NCI-H460 (cell line): ENCODE measurements at places on chromosomes 13 and 19. TPM values are rescaled to one million over a fixed set of nuclear protein-coding genes. Genes with fewer than 3 reads are reported as not detected.

DNA sequence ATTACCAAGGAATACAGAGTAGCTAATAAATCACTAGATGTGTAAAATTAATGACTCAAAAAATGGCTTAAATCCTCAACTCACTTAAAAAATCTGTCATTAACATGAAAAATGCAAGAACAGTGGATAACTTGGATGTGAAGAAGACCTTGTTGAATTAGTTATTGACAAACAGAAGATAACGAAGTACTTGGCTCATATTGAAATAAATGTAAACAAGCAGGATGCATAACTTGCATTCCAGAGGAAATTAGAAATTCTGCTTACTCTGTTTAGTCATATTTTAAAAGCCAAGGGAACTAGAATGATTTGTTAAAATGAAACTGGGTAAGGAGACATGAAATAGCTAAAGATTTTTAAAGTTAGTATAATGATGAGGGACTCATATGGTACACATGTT lies 1812.2 kb downstream of the PCDH9 start:
- DNase-seq: no peak

The ZNF829 gene
- 2.1 and 2.2 TPM in 2 replicates for total RNA-seq

DNA sequence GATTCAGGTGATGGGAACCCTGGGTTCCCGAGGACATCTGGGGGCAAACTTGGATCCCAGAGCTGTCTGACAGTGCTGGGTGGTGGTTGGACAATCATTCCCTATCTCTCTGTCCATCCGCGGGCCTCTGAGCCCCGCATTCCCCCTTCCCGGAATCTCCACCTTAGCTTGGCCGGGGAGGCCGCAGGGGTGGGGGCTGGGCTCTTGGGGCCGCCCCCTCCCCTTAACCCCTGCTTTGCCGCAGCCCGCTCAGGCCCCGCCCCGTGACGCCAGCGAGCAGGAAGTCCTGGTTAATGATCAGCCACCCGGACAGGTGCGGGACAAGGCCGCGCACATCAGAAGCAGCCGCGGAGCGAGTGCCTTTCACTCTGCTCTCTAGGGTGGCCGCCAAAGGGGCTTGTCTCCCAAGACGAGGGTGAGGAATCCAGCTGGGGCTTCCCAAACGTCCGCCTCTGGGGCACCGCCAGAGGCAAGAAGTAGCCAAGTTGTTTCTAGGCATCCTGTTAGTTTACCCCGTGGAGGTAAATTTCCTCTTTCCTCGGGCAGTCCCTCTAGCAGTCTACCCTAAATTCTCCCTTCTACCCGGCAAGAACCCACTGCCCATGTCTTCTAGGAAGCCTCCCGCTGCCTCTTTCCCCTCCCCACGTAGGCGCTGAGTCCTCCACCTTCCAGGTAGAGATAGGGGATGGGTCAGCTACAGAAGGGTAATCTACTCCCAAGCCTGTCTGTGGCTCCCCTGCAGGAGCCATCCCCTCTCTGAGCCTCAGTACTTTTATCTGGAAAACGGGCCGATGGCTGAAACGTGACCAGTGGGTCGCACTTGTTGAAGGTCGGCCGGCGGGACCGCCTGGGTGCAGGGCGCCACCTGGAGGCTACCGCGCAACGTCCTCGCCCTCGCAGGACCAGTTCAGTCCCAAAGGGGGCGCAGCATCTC lies 3.0 kb downstream of the IRF2BP1 start:
- peak; percentile 74 for DNase-seq

DNA sequence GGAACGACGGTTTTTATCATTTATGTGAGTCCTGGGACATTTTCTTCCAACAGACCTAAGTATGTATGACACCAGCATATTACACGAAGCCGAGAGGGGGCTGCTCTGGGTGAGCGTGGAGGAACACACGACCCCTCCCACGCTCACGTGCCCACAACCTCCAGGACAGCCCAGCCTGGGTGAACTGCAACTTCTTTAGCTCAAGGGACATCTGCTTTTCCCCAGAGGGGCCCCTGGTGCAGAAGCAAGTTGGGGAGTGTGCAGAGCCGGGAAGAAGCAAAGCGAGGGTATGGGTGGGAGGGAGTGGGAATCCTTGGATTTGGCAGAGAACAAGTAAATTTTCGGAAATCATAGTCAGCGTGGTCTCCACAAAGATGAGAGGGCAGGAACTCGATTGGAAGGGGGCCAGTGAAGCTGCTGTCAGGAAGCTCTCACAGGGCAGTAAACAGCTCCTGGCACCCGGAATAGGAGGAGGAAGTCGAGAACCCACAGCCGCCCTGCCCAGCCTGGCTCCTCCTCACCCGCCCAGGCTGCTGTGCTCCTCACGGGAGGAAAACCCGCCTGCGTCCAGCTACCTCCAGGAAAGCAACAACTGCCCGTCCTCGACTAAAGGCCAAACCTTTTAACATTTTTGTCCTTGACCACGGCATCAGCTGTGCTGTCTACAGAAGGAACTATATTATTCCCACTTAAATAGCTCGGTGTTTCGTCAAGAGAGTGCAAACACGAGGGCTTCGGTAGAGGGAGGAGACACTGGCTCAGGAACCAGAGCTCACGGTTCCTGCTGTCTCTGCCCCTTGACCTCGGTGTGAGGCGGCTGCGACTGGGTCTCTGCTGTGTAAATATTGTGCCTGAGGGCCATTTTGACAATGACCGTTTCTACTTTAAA lies 17.2 kb upstream of the CFAP97D2 start:
- DNase-seq: no peak

- no peak for DNase-seq
Observed at GRCh38 chr19:646779-647565, 7.3 kb downstream of the FGF22 start.

DNA sequence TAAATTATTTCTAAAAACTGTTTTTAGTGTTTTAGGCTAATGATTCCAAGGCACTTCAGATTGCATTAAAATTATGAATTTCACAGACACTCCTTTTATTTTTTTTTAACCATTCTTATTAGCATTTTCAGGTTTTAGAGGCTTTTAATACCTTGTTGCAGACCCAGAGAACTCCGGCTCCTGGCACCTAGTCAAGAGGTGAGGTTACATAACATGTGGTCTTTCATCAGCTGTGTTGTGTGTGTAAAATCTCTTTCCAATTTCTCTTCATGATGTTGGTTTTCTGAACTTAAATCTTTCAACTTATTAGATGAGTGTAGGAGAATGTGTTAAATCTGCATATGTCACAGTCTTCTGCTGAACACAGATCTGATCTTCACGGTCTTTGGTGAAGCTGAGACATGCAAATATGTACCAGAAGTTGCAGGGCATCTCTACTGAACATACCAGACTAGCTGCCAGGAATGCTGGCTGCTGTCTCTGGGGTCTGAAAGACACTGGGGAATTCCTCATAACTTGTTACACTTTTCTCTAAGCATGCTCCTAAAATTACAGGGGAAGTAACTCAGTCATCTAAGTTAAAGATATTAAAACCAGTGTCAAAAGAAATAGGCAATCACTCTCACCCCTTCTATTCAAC lies 1165.3 kb downstream of the EFNB2 start:
- no peak for DNase-seq

DNA sequence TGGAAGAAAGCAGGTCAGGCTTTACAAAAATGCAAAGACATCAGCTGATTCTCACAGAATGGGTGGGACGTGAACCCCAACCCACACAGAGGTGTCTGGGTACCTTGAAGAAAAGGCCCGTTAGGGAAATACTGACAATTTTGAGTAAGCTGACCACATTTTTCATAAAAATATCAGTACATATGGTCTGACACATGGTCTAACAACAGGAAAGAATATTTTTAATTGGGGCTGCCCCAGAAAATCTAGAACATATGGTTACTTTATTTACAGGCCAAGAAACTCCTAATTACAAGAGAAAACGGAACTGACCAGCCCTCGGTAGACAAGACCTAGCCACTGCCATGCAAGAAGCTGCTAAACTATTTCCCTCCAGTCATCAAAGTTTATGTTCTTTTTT lies 48.7 kb upstream of the ITM2B start:
- no peak for DNase-seq

The SULT2A1 gene
- not detected in 2 replicates for total RNA-seq

- DNase-seq: no peak
Observed at GRCh38 chr19:54011507-54012211, 20.2 kb downstream of the CACNG6 start.

- no peak for DNase-seq
Observed at GRCh38 chr13:90834700-90835099, 512.8 kb upstream of the MIR17HG start.

DNA sequence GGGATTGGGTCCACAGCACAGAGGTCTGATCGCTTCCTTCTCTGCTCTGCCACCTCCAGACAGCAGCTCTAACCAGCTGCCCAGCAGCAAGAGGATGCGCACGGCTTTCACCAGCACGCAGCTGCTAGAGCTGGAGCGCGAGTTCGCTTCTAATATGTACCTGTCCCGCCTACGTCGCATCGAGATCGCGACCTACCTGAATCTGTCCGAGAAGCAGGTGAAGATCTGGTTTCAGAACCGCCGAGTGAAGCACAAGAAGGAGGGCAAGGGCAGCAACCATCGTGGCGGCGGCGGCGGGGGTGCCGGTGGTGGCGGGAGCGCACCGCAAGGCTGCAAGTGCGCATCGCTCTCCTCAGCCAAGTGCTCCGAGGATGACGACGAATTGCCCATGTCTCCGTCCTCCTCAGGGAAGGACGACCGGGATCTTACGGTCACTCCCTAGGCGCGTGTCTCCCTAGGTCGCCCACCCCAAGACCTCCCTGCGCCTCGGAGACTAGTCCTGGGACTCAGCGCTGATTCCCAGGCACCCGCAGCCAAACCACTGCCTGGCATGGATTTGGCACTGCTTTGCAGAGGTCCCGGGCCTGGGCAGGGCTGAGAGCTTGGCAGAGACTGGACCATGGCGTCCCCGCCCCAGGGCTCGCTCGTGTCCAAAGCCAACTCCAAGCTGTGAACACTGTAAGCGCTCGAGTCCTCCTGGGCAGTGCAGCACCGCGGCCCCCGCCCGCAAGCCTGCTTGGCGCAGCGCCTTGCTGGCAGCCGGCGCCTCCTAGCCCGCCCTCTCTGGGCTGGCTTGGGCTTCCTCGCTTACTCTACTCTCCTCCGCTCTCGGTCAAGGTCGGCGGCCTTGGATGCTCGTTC lies 1.5 kb downstream of the GSX1 start:
- no peak for DNase-seq

DNA sequence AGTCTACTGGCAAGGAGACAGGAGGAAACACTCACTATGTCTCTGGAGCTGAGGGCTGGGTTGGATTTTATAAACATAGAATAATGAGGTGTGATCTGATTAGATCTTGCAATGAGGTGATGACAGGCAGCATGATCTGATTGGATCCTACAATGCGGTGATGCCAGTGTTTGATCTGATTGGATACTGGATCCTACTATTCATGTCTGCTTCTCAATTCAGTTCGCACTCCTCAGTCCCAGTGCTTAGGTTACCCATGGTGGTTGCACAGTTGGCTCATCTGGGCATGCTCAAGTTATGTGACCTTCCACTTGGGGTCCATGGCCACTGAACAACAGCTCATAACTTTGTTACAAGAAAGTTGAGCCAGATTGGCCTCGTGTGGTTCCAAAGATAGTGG lies 469.5 kb downstream of the TSHZ3 start:
- DNase-seq: no peak

- no peak for DNase-seq
Observed at GRCh38 chr19:591099-591958, 1.6 kb downstream of the HCN2 start.

The CPB2 gene
- not detected in 2 replicates for total RNA-seq

The FGF22 gene
- total RNA-seq: not detected in 2 replicates

GRCh38 chr13:35285677-35286076 lies 190.8 kb downstream of the MAB21L1 start:
- no peak for DNase-seq

The NOTCH3 gene
- 47.3 and 50.5 TPM in 2 replicates for total RNA-seq

The POSTN gene
- 0.45 and 0.58 TPM in 2 replicates for total RNA-seq

The TEAD2 gene
- total RNA-seq: 13.7 and 13.8 TPM in 2 replicates

The LRP3 gene
- total RNA-seq: 9.9 and 10.4 TPM in 2 replicates

The ADGRE3 gene
- total RNA-seq: not detected in 2 replicates

The OR7D4 gene
- not detected in 2 replicates for total RNA-seq

DNA sequence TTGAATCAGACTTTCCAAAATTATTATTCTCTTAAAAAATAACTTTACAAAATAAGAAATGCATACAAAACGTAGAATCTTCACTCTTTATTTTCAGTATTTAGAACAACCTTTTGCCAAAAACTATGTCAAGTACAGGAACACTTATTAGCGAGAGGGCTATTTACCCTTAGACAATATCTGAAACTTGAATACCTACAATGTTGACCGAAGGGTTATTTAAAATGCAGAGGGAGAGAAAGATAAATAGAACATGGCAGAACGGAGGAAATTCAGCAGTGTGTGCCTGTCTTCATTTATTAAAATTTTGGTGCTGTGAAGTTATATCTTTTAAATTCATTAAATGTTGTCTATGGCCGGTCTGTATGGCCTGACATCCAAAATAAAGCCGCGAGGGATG lies 198.8 kb downstream of the EFNB2 start:
- no peak for DNase-seq

The ZSWIM4 gene
- 2.1 and 2.8 TPM in 2 replicates for total RNA-seq

The ZNF211 gene
- 5.9 and 6.9 TPM in 2 replicates for total RNA-seq

DNA sequence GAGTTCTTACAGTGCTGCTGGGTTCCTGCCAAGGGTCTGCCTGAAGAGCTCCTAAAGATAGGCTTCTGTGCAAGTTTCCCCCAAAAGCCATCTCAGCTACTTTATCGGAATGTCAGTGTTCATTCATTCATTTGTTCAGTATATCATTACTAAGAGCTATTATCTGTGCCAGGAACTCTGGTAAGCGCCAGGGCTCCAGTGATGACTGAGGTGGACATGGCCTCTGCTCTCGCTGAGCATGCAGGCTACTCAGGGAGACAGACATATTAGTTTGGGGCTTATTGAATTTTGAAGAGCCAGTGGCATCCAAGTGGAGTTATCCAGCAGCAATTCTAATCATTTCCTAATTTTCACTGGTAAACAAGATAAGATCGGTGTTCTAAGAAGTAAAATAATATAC lies 65.8 kb downstream of the DGKH start:
- DNase-seq: no peak

DNA sequence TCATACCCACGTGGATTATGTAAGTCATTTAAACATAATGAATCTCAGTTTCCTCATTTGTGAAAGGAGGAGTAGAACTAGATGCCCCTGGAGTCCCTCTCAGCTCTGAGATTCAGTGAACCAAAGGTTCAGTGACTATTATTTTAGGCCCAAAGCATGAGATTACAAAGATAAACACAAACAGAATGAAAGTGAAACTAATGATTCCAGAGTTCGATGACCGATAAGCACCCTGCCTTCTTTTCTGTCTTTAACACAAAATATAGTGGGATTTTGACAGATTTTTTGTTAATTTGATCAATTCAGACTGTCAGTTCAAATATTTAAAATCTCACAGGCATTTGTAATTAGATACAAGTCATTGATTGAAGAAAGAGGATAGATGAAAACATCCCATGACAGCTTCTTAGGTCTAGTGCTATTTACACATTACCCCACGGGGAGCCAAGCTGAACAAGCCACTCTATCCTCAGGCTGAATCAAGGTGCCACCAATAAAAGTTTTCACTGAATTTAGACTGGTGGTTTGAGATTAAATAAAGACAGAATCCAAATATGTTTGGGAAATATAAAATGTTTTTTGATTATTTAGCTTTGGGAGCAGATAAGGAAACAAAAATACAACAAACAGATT lies 64.6 kb upstream of the RAP2A start:
- DNase-seq: no peak

- DNase-seq: no peak
Observed at GRCh38 chr19:10730932-10731331, 13.1 kb downstream of the DNM2 start.
